ENCODE measurements at places on chromosomes 7 and 10.

DNA sequence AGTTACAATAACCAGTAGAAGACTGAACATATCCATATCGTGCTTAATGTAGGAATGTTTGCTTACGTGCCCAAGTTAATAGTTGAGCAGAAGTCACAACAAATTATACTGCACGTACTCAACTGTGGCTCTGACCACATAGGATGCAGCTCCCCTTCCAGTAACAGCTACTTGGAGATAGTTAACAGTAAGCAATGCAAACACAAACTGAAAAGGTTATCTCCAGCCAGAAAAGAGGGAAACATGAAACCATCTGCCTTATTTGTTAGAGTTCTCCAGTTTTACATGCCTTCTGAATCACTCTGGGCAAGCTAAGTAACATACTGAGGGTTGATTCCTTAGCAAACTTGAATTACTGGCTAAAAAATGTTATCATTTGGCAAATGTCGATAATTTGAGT, 9.8 kb downstream of the DHX32 start:
- DNase-seq = no peak

- DNase-seq = peak; percentile 61
These were observed 11.7 kb upstream of the CPA4 start for GRCh38 chr7:130281260-130281659.

GRCh38 chr10:117398029-117398428, 22.8 kb upstream of the PDZD8 start:
- no peak for DNase-seq

DNA sequence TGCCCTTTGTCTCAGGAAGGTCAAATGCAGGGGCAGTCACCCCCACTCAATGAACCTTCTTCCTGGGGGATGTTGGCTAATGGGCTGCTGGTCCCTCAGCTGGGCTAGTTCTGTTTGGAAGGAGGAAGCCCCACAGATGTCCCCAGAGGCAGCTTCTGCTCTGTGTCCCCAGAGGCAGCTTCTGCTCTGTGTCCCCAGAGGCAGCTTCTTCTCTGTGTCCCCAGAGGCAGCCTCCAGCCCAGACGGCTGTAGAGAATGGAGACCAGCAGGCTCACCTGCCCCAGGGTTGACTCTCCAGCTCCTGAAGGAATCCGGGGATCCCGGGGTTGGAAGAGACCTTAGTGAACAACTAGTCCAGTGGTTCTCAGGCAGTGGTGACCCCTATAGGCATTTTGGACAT, 62.5 kb upstream of the LEP start:
- no peak for DNase-seq

DNA sequence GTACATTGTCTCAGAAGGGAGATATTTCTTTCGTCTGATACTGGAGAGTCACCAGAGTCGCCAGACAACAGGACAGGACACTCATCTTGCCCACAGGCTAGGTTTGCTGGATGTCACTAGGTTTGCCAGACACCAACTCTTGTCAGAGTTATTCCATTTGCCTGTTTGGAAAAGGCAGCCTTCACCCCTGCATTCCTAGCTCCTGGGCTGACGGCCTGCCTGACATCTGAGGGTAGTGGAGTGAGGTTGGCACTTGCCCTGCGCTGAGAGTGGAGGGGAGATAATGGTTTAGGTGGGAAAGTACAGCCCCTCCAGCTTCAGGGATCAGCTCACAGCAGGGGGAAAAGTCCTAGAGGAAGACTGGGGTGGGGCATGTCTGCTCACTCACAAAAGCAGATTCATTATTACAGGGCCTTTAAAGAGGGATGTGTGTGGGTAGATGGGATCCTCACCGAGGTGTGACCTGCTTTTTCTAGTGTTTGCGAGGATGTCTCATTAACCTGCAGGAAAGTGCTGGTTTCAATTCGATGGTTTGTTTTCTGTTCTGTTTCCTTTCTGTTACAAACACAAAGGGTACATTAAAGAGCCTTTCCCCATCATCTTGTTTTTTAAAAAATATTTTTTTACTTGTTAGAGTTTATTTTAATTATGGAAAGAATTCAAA, 79.3 kb upstream of the TNS3 start:
- DNase-seq = no peak

GRCh38 chr7:101435461-101436220, 73.0 kb downstream of the COL26A1 start:
- DNase-seq = no peak

- no peak for DNase-seq
These were observed 173.6 kb downstream of the PRKCQ start for GRCh38 chr10:6406220-6407033.

DNA sequence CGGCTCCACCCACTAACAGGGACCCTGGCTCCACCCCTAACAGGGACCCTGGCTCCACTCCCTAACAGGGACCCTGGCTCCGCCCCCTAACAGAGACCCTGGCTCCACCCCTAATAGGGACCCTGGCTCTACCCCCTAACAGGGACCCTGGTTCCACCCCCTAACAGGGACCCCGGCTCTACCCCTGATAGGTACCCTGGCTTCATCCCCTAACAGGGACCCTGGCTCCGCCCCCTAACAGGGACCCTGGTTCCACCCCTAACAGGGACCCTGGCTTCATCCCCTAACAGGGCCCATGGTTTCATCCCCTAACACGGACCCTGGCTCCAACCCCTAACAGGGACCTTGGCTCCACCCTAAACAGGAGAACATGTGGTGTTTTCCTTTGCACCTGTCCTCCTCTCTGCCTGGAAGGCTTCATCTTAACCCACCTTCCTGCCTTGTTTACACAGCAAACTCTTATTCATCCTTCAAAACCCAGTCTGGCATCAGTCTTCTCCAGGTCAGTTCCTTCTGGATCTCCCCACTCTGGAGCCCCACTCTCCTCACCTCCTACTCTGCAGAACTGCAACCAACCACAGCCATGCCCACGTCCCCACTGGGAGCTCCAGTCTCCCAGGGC, 58.0 kb downstream of the CHST15 start:
- DNase-seq = no peak

DNA sequence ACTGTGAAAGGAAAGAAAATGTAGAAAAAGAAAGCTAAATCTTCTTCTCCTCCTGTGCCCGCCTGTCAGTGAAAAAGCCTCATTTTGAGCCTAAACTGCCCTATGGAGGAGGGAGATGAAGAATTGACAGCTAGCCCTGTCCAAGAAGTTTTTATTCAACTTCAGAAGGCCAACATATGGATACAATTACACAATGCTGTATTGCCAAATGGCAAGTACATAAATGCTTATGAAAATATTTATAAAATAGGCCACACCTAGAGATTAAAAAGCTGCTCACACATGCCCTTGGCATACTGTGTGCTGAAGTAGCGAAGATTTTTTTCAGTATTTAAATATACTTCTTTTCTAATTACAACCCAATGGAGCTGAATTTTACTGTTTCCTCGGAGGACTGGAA, 65.1 kb upstream of the NEBL start:
- DNase-seq = no peak

DNA sequence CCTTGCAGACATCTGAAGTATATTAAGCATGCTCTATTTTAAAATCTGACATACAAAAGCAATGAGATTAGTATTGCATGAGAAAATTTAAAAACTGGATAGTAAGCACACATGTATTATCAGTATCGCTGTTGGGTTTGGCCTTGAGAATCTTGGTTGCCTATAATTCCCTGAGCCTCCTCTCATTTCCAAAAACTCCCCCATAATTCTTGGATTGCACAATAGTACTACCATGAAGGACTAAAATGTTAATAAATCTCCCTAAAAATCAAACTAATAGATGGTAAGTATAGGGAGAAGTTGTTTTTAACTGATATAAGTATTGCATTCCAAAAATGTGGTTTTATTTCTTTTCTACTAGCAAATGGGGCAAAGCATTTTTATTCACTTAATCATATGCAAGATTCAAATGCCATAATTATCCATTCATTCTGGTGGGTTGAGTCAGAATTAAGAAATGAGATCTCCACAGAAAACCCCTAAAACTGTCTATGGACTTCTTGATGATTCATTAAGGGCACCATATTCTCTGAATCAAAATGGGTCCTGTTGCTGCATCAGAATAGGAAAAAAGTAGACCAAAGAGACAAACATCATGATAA, 10.3 kb upstream of the VIM start:
- DNase-seq = no peak

DNA sequence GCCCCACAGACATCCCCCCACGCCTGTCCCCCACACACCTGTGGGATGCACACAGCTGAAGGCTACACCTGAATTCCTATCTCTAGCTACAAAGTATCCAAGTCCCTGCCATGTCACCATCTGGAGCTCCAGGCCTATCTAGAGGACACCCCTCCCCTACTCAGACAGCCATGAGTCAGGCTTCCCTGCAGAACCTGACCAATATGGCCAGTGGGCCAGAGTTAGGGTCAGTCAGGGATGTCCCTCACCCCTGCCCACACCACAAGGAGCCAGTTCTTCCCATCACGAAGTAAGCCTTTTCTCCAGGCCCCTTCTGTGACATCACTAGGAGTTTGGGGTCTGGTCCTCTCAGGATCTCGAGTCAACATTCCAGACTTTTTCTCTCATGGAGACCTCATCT, 10.6 kb upstream of the SLC18A3 start:
- DNase-seq = no peak

GRCh38 chr10:59376846-59377245, 14.5 kb upstream of the FAM13C start:
- DNase-seq = no peak

DNA sequence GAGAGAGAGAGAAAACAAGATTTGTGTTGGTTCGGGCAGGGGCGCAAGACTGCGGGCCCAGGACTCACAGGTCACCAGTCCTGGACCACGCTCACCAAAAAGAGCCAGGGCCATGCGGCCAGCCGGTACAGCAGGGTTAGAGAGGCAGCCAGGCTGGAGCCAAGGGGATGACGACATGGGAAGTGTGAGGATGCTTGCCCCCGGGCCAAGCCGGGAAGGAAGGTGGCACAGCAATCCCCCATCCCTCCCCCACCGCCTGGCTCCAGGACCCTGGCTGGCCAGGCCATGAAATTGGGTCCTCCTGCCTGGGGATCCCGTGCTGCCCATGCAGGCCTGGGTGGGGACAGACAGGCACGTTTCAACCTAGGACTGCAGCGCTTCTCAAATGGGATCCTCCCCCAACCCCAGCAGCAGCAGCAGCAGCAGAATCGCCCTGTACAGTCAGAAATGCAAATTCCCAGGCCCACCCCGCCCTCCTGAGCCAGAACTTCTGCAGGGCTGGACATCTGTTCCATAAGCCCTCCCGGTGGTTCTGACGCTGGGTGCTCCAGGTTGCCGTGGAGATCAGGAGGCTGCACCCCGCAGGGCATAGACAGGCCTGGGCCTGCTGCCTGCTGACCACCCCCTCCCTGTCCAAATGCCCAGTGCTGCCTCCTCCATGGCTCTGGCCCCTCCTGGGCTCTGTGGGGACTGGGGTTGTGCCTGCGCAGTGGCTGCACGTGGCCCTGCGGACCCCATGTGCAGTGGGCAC, 35.0 kb downstream of the YKT6 start:
- no peak for DNase-seq

DNA sequence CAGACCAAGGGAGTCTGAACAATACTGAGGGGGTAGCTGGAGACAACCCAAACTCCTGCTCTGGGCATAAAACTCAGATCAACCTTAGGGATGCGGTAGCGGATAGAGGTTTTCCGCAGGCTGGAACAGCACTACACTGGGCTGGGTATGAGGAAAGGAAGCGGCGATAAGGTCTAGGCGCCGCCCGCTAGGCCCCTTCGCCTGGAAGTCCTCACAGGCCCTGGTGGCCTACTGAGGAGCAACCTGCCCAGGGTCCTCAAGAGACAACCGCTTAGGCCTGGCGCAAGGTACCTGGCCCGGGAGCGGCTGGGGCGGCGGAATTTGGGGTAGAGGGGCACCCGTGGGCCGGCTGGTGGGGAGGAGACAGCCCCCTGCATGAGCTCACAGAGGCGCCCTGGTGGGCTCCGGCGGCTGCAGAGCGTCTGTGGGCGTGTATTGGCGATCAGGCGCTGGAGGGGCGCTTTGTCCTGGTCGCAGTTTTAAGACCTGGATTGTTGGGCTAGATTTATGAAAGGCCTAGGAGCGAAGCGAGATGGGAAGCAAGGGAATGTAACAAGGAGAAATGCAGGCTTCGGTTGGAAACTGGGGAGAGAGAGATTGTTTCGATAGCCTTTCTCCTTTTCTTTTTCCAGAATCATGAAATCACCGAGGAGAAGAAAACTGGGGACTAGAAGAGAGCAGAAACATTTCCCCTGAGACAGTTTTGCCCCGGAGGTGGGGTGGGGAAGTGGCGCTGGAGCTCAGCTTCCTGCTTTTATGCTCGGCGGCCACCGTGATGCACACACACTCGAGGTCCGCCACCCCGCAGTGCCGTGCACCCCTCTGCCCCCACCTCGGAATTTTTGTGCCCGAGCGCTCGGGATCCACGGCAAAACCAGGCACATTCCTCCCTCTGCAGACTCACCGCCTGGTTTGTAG, 2.4 kb upstream of the NKX2-3 start:
- no peak for DNase-seq

- no peak for DNase-seq
These were observed 33.7 kb downstream of the MINPP1 start for GRCh38 chr10:87538092-87539015.

GRCh38 chr10:51843966-51844365, 144.6 kb upstream of the CSTF2T start:
- DNase-seq = no peak

DNA sequence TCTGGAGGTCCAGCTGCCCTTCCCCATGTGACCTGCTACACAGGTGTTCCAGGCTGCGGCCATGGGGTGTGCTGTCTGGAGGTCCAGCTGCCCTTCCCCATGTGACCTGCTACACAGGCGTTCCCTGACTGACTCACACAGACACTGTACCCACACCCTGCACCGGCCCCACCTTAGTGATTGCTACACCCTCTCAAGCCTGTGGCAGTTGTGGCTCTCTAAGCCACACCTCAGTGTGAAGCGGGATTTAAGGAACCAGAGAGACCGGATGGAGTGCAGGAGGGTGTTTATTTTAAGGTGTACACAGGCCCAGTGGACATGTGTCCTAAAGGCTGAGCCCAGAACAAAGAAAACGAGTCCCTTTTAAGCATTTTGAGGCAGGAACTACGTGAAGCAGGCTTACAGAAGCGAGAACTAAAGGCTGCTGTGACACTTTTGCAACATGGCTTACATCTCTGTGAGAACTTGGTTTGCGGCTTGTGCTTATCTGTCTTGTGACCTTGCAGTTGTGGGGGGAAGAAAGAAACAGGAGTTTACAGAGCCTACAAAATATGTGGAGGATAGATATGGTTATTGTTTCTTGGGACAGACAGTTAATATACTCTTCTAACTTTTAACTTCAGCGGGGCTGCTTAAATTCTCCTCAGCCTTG, 326.4 kb downstream of the PAXIP1 start:
- no peak for DNase-seq

GRCh38 chr10:67076144-67076543, 150.3 kb downstream of the LRRTM3 start:
- no peak for DNase-seq

- DNase-seq = no peak
These were observed 16.1 kb upstream of the XPNPEP1 start for GRCh38 chr10:109939315-109939961.

DNA sequence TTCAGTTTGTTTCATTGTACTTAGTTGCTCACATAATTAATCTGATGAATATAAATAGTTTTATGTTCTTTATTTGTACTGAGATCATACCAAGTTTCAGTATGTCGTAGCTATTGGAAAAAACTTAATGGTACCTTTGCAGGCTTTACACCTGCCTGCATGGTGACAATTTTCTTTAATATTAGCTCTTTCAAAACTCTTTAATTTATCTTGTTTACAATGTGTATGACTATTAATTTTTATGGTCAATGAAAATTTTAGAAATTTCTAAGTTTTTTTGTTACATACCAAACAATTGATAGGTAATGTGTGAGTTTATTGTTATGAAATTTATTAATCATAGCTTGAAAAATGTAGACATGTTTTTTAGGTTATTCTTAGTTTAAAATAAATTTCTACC, 4.0 kb downstream of the DYNC2I1 start:
- DNase-seq = no peak

- DNase-seq = peak; percentile 53
These were observed 85.3 kb upstream of the CCDC6 start for GRCh38 chr10:59991661-59992060.

Measured in skeletal muscle cell (primary cell).